Suprapubic skin (tissue), 4 donors: ENCODE measurements at places on chromosomes 3 and 15.

DNA sequence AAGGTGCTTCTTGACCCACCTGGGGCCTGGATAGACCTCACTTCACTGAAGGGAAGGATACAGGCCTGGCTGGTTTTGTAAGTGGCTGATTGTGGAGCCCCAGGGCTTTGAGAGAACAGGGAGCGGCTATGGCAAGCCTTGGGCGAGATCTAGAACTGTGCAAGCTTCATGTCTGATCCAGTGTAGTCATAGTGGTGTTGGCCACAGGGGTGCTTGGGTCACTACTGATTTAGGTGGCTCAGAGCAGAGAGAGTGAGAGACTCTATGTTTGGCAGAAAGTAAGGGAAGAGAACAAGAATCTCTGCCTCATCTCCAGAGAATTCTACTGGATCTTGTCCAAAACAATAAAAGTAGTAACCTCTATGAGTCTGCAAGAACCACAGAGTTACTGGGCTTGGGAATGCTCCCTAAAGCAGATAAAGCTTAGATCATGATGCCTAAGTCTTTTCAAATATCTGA lies 394.2 kb upstream of the EPHA3 start:
- no peak for DNase-seq

GRCh38 chr3:187919544-187919943 lies 174.3 kb upstream of the BCL6 start:
- no peak for DNase-seq

- no peak for DNase-seq
Observed at GRCh38 chr3:182671942-182672341, 121.4 kb upstream of the ATP11B start.

- no peak for DNase-seq
Observed at GRCh38 chr3:113783463-113783862, 36.6 kb downstream of the ATP6V1A start.

DNA sequence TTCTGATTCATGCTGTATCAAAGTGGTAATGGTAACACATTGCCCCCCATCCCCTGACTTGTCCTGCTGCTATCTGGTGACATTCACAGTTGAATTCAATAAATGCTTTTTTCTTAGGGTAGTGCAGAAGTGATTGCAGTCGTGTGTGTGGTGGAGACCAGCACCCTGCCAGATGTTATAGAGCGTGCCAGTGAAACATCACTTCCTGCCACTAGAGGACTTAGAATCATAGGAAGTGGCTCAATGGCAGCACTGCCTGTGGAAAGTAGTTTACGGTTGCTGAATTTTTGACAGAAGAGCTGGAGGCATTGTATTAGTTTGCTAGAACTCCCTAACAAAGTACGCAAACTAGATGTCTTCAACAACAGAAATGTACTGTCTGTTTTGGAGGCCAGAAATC lies 37.4 kb upstream of the P2RY12 start:
- DNase-seq: no peak

- DNase-seq: no peak
Observed at GRCh38 chr3:152051501-152052404, 178.3 kb downstream of the SUCNR1 start.

DNA sequence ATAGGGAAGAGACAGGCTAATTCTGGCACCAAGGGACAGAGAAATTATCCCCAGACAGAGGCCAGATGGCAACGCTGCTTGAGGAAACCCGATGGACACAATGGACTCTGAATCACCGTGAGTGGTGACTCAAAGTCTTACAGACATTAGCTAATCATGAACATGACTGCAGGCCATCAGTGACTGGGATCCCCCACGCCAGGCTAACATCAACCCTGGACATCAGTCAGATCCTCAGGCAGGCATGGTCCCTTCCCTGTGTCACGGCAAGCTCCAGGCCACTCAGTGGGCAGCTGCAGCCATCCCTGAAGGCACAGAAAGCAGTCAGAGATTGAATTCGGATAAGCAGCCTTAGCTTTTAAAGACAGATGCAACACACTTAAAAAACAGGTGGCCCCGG lies 23.8 kb upstream of the OXTR start:
- no peak for DNase-seq

- no peak for DNase-seq
Observed at GRCh38 chr3:100776746-100777145, 67.5 kb downstream of the TFG start.

- no peak for DNase-seq
Observed at GRCh38 chr15:74295800-74296199, 59.7 kb downstream of the CCDC33 start.

DNA sequence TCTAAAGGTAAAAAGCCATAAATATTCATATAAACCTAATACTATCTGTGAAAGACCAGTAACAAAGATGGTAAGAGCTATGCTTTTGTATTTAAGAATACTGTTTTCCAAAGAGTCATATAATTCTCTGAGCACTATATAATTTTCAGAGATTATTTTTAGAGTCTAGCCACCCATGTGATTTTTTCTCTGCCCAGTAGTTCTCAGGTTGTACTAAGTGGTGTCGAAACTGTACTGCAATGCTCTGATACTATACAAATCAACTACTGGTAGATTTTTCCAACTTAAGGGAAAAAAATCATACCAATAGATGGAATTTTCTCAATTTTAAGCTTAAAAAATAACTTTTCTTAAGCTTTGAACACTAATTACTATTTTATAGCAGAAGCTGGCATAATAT lies 104.8 kb downstream of the MYO5A start:
- DNase-seq: no peak

- no peak for DNase-seq
Observed at GRCh38 chr3:11373235-11373634, 101.0 kb downstream of the ATG7 start.

GRCh38 chr3:5504135-5504534 lies 316.6 kb downstream of the EDEM1 start:
- no peak for DNase-seq

GRCh38 chr3:2839876-2840275 lies 270.3 kb downstream of the IL5RA start:
- no peak for DNase-seq

- no peak for DNase-seq
Observed at GRCh38 chr3:153038779-153039178, 123.2 kb upstream of the RAP2B start.

DNA sequence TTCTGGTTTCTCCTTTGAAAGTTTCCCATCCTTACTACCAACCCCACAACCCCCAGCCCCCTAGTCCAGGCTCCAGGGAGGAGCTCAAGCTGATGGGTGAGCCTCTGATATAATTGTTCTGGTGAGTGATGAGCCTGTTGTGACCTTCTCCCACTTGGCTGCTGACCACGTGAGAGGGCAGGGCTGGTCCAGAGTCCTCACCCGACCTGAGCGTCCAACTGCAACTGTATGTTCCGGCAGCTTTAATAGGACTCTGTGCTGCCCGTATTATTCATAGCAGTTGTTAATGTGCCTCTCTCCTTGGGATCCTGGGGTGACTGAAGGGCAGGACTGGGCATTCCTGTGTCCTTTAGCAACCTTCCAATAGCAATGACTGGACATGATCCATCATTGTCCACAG lies 56.2 kb downstream of the B3GNT5 start:
- DNase-seq: no peak

GRCh38 chr3:65004306-65004705 lies 316.5 kb upstream of the ADAMTS9 start:
- DNase-seq: no peak

DNA sequence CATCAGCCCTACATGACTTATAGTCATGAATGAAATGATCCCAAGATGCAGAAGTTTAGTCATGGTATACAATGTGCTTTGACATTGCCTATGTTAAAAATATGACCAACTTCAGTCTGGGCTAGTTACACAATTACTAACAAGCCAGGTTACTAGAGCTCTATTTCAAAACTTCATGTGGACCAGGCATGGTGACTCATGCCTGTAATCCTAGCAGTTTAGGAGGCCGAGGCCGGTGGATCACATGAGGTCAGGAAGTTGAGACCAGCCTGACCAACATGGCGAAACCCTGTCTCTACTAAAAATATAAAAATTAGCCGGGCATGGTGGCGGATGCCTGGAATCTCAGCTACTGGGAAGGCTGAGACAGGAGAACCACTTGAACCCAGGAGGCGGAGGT lies 613.0 kb downstream of the CADM2 start:
- no peak for DNase-seq

GRCh38 chr15:57925650-57926049 lies 139.9 kb downstream of the ALDH1A2 start:
- DNase-seq: no peak

- no peak for DNase-seq
Observed at GRCh38 chr3:141313093-141313683, 55.1 kb upstream of the ZBTB38 start.

GRCh38 chr15:79467865-79468586 lies 35.9 kb downstream of the MINAR1 start:
- no peak for DNase-seq

DNA sequence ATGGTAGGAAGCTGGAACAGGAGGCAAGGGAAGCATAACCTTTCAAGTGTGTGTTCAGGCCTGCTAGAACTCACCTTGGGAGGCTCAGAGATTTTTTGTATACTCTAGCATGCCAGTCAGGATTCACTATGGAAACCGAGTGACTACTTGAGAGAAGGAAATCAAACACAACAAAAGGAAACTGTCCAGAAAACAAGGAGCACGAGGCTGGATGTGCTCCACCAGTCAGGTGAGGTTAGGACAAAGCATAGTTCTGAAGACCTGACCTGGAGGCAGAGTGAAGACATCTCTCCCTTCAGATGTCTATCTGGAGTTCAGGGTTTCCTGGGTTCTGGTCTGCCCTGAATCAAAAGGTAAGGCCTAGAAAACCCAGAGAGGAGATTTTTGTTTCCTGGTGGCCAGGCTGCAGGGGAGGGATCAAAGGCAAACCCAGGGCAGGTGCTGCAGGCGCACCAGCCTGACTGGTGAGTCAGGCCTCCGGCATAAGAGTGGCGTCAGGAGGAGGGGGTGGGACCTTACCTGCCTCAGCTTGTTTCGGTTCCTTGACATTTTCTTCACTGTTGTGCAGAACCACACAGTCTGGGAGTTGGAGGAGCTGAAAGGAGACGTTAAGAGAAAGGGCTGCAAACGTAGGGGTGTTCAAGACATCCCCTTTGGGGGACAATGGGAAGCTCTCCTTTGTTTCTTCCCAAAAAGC lies 52.2 kb upstream of the OSBPL11 start:
- DNase-seq: no peak

DNA sequence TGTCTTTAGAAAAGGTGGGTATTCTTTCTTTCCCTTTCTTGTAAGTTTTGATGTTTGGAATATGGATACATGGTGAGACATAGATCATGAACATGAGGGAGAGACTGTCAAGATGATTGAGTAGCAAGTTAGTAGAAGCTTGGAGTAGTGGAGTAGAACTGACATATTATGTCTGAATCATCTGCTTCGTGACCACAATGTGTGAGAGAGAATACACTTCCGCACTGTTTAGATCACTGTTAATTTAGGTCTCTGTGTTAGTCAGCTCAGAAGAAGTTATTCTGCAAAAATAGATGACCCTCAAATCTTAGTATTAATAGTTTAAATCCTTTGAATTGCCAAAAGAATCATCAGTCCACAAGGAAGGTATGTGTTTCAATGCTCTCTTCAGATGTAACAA lies 151.0 kb downstream of the OXSM start:
- no peak for DNase-seq

DNA sequence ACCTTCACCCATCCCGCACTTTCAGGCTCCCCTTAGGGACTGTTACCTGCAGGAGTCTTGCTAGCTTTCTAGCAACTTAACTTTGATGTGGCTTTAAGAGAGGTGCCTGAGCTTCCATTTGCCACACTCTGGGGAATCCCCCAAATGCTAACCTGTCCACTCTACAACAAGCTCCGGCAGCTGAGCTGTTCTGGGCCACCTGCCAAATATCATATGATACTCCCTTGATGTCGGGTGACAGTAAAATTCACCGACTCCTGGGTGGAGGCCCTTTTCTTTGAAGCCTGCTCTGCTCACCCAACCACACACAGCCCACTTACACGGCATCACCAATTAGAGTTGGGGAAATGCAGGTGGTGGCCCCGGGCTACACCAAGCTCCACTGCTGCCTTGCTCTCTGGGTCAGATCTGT lies 38.0 kb upstream of the XCR1 start:
- no peak for DNase-seq

GRCh38 chr3:34011171-34012101 lies 213.0 kb downstream of the PDCD6IP start:
- no peak for DNase-seq

- DNase-seq: no peak
Observed at GRCh38 chr15:89669941-89670340, 9.2 kb downstream of the PLIN1 start.

DNA sequence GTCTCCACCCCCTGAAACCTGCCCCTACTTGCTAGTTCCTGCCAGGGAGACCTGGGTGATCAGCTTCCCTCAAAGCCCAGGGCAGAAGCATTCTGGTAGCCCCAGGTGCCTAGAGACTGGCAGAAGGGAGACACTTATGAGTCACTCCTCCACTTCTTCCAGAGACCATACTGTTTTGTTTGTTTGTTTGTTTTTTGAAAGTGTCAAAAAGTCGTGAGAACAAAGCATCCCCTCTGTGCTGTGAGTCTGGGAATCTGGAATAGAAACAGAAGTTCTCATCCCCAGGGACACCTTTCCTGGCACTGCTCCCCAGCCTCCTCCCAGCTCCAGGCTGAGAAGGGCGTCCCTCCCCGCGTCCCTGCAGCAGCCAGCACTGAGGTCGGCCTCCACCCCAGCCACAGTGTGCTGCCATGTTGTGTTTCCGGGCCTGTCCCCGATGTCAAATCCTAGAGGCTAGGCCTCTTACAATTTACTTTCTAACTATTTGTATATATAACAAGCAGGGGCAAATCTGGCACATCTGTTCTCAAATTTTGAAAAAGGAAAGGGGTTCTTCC lies 573.0 kb downstream of the RBMS3 start:
- no peak for DNase-seq

GRCh38 chr15:69668963-69669362 lies 216.3 kb downstream of the RPLP1 start:
- no peak for DNase-seq

GRCh38 chr3:47899495-47900108 lies 96.7 kb downstream of the DHX30 start:
- no peak for DNase-seq

GRCh38 chr3:64148955-64149653 lies 76.2 kb downstream of the PRICKLE2 start:
- no peak for DNase-seq

DNA sequence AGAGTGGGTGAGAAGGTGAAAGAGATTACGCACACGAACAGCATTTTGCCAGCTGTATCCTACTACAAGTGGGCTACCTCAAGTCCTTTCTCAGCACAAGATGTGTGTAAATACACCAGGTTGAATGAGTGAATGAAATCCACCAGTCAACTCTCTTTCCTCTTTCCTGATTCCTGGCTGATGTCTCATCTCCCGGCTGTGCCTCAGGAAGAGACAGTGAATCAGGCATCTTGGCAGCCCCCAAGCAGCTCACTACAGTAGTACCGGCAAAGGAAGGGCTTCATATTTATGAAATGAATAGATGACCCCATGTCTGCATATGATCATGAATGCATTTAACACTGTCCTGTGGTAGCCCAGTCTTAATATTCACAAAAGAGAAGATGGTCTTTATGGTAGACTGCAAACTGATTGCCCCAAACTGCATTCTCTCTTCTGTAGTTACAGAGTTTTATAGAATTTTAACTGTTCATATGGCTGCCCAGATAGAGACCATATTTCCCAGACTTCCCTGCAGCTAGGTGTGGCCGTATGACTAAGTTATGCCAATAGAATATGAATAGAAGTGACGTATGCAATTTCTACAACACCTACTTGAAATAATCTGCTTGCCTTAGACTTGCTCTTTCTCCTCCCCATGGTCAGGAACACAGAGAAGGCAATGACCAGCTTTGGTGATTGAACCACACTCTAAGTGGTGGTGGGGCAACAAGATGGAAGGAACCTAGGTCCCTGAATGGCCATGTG lies 22.7 kb downstream of the MGLL start:
- peak; percentile 11 for DNase-seq
